ENCODE measurements at places on chromosomes 13 and 19.

DNA sequence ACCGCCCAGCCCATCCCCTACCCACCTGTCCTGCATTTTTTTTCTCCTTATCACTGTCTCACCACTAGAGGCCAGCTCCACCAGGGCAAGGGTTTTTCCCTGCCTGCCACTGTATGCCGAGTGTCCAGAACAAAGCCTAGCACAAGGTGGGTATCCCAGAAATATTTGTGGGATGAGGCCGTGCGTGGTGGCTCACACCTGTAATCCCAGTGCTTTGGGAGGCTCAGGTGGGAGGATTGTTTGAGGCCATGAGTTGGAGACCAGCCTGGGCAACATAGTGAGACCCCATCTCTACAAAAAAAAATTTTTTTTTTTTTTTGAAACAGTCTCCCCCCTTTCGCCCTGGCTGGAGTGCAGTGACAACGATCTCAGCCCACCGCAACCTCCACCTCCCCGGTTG is 2.9 kb upstream of the MRI1 start:
- DNase-seq = no peak

DNA sequence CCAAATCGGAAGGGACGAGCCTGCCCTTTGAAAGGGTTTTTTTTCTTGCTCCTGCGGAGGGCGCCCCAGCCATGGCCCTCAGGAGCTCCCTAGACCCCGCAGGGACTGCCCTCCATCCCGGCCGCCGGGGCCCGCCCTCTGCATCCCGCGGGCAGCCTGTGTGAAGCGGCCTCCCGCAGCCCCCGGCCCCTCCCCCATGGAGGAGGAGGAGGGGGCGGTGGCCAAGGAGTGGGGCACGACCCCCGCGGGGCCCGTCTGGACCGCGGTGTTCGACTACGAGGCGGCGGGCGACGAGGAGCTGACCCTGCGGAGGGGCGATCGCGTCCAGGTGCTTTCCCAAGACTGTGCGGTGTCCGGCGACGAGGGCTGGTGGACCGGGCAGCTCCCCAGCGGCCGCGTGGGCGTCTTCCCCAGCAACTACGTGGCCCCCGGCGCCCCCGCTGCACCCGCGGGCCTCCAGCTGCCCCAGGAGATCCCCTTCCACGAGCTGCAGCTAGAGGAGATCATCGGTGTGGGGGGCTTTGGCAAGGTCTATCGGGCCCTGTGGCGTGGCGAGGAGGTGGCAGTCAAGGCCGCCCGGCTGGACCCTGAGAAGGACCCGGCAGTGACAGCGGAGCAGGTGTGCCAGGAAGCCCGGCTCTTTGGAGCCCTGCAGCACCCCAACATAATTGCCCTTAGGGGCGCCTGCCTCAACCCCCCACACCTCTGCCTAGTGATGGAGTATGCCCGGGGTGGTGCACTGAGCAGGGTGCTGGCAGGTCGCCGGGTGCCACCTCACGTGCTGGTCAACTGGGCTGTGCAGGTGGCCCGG is 815 bp downstream of the MAP3K10 start:
- DNase-seq = peak; percentile 4

- DNase-seq = no peak
Observed at GRCh38 chr13:72314210-72314609, 413.2 kb downstream of the MZT1 start.

DNA sequence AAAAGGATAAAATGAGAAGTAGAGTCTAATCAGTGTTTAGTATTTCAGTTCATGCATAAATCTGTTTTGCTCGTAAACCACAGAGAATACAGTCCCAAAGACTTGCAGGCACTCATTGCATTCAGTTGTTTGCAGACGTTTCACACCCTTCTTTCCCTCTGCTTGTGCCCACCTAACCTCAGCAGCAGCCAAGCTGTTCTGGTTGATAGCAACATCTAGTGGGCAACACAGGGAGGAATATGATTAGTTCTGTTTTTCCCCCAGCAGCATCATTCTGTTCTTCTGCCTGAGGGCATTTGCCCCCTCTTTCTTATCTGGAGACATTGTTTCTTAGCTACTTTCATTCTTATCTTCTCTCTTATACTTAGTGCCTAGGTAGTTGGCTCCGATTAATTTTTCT is 135.6 kb downstream of the PAN3 start:
- DNase-seq = no peak

DNA sequence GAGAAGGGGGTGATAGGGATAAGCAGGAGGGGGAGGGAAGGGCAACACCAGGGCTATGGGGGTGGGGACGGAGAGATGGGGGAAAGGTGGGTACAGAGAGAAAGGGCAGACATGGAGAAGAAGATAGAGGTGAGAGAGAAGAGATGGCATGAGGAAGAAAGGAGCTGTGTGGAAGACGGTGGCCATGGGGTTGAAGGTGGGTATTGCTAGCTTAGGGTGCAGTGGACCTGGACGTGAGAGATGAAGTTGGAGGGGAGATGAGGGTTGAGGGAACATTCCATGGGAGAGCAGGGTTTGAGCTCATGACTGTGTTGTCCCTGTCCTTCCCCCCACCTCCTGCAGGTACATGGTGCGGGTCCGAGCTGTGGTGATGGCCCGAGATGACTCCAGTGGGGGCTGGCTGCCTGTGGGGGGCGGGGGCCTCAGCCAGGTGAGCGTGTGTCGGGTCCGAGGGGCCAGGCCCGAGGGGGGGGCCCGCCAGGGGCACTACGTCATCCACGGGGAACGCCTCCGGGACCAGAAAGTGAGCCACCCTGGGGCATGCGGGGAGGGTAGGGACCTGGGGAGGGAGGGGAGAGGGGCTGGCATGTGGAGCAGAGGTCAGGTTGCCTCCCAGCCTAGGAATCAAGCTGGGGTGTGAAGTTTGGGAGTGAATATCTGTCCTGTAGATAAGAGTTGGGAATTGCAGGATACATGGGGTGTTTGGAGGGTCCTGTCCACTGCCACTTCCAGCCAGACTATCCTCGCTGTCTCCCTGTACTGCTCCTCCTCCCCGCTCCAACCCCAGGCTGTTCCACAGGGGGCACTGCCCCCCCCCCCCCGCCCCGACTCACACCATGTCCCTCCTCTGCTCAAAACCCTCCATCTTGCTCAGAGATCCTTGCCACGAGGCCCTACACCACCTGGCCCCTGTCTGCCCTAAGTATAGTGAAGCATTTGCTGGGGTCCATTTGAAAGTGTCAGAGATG is 1.7 kb downstream of the SPRED3 start:
- no peak for DNase-seq

- DNase-seq = no peak
Observed at GRCh38 chr13:34779171-34779570, 162.9 kb upstream of the NBEA start.

- DNase-seq = no peak
Observed at GRCh38 chr19:2788237-2788636, 2.9 kb downstream of the THOP1 start.

GRCh38 chr13:27979001-27979643 is 9.4 kb downstream of the URAD start:
- DNase-seq = no peak

GRCh38 chr19:33394006-33394722 is 20.7 kb downstream of the CEBPG start:
- DNase-seq = no peak

GRCh38 chr13:29578300-29579085 is 17.0 kb downstream of the SLC7A1 start:
- DNase-seq = no peak

- no peak for DNase-seq
Observed at GRCh38 chr19:16235811-16236652, 38.3 kb downstream of the AP1M1 start.

- DNase-seq = no peak
Observed at GRCh38 chr19:29364999-29365398, 152.0 kb upstream of the UQCRFS1 start.

DNA sequence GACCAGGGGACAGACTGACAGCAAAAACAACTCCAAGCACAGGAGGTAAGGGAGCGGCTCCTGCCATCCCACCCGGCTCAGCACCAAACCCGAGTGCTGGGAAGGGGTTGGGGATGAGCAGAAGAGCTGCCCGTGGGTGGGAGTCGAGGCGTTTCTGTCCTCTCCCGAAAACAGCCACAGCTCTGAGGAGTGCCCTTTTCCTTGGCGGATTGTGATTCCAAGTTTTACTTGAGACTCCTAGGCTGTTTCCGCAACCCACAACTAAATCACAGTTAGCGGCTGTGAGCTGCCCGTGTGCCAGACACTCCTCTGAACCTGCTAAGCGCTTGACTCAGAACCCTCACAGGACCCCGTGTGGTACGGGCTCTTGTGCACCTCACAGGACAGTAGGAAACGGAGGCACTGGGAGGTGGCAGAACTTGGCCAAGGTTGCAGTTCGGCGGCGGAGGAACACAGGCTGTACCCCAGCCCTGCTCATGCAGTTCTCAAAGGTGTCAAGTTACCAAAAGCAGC is 21.4 kb downstream of the CFAP97D2 start:
- DNase-seq = no peak

- no peak for DNase-seq
Observed at GRCh38 chr19:47022541-47023447, 3.2 kb downstream of the NPAS1 start.

DNA sequence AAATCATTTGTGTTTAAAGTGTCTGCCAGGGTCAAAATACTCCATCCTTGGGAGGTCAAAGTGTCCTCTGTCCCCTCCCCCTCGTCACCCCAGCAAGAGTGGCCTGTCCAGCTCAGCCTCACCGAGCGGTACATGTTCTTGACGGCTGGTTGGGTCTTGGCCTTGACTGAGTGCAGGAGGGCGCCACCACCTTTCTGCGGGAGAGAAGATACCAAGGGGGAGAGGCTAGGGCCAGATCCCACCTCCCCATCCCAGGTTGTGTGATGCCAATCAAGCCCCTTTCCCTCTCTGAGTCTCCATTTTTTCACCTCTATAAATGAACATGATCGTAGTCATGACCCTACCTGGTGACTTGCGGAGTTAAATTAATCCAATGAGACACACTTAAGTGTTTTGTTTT is 6.1 kb downstream of the CRB3 start:
- no peak for DNase-seq

DNA sequence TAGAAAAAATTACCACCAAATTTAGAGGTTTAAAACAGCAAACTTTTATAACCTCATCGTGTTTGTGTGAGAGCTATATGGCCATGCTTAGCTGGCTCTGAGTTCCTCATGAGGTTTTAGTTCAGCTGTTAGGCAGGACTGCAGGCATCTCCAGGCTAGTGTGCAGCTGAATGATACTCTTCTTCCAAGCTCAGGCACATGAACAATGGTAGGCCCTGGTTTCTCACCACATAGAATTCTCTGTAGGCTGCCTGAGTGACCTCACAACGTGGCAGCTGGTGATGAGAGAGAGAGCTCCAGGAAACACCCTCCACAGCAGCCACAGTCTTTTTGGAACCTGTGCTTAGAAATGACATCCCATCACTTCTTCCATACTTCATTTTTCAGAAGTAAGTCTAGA is 540.6 kb upstream of the MIR17HG start:
- no peak for DNase-seq

- no peak for DNase-seq
Observed at GRCh38 chr19:56098731-56099568, 22.1 kb downstream of the ZNF787 start.

- DNase-seq = no peak
Observed at GRCh38 chr19:41968751-41969595, 9.9 kb upstream of the RABAC1 start.

- DNase-seq = no peak
Observed at GRCh38 chr13:98483601-98484288, 93.2 kb downstream of the STK24 start.

GRCh38 chr13:53405616-53406015 is 377.0 kb downstream of the OLFM4 start:
- DNase-seq = no peak

DNA sequence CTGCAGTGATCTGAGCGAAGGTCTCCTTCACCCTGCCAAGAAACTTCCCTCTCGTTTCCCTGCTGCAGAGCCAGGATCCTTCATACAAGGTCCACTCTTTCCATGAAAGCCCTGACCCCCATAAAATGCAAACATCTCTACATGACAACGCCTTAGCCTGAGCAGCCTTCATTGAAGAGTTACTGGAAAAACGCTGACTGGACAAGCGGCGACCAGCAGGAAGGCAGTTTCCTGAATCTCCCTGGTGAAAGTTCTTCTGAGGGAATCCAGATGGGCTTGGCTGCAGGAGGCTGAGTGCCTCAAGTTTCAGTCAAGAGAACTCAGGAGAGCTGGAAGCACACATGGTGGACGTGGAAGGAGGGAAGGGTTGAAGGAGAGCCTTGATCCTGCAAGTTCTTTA is 17.7 kb downstream of the GSX1 start:
- no peak for DNase-seq

- DNase-seq = no peak
Observed at GRCh38 chr19:41541990-41542584, 33.9 kb upstream of the CEACAM21 start.

GRCh38 chr19:45506246-45506988 is 862 bp upstream of the VASP start:
- peak; percentile 80 for DNase-seq

DNA sequence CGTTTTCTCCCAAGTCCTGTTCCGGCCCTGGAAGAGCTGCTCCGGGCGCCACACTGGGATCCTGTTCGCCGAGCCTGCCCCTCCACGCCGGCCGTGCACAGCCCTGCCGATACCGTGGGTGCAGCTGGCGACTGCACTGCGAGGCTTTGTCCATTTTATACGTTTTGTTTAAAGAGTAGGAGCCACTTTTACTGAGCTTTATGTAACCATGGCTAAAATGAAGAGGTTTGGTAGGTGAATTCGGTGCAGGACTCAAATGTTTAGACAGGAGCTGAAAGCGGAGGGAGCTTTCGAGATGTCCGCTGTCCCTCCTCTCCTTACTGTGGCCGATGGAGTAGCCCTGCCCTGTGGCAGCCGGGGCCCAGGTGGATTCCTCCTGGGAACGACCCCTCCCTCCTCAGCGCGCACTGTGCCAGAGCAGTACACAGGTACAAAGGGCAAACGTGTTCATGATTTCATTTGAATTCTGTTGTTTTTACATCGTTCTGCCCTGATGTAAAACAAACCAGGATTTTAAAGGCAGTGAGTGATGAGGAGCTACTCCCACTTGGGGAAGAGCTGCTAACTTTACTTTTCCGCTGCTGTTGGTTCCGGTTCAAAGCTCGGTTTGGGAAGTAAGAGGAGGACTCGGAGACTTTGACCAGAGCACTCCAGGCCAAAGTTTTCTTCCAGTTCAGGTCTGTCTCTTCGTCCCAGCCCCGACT is 1.7 kb downstream of the COL4A2 start:
- no peak for DNase-seq

DNA sequence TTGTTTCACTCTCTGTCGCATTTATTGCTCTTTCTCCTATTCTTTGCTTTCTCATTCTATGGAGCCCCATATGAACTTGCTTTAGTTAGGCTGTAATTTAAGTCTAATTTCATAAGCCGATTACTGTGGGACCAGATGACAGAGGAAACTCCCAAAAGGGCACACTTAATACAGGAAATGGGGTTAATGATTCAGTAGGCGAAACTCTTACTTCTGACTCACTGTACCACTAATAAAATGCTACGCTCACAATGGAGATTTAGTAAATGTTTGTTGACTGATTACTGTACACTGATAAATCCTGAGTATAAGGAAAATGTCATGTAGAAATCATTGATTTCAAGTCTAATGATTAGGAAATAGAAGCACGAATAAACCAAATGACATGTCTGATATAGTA is 276.4 kb downstream of the KLF5 start:
- no peak for DNase-seq

- no peak for DNase-seq
Observed at GRCh38 chr13:26423629-26424028, 133.9 kb upstream of the WASF3 start.
